ENCODE measurements at places on chromosomes 5 and 9.
A peak's percentile ranks its signal among the peaks of the same experiment; 100 is the strongest.

GRCh38 chr9:100605405-100605804 lies 27.5 kb downstream of the CAVIN4 start:
- no peaks in the 10 kb centered on the region for H3K27me3 ChIP-seq
- H3K4me3 ChIP-seq: no peak overlapping the region
- H3K36me3 ChIP-seq: no peaks in the 10 kb centered on the region
- H3K27ac ChIP-seq: no peak overlapping the region
- DNase-seq: no peak

DNA sequence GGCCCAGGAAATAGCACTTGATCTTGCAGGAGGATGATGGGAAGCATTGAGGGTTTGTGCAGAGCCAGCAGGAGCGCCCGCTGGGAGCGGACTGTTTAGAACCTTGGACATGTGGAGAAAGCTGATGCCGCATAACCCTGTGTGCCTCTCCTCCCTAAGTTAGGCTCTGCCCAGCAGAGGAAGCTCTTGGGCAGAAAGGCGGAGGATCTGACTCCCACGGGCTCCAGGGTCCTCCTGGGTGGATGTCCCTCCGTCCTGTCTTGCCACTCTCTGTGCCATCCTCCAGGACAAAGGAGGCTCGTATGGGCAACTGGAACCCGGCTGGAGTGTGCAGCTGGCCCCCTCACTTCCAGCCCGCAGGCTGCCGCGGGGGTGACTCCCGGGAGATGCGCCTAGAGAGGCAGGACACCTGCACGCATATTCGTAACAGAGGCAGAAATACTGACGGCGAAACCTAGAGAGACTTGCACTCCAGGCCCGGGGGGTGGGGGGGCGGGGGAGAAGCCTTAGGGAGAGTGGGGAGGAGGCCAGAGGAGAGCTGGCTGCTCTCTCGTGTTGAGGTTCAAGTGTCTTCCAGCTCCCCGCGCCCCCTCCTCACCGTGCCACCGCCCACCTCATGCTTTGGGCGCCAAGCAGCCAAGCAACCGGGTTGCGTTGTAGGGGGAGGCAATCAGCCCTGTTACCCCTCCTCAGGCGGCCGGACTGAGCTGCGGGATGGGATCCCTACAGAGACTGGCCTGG lies 5.4 kb upstream of the FOXE1 start:
- DNase-seq: no peak
- no peaks in the 10 kb centered on the region for H3K36me3 ChIP-seq
- H3K27me3 ChIP-seq: peaks cover 93% of the 10 kb centered on the region

GRCh38 chr9:97359147-97359546 lies 51.7 kb downstream of the CCDC180 start:
- peaks cover 6% of the 10 kb centered on the region for H3K4me1 ChIP-seq
- peaks cover 11% of the 10 kb centered on the region for H3K36me3 ChIP-seq
- no peaks in the 10 kb centered on the region for H3K27me3 ChIP-seq
- no peak overlapping the region for H3K27ac ChIP-seq

GRCh38 chr9:33366979-33367480 lies 35.3 kb downstream of the AQP7 start:
- no peaks in the 10 kb centered on the region for H3K4me1 ChIP-seq
- no peak for DNase-seq
- H3K27ac ChIP-seq: peak overlapping the region; percentile 61
- H3K27me3 ChIP-seq: no peaks in the 10 kb centered on the region
- H3K36me3 ChIP-seq: peaks cover 91% of the 10 kb centered on the region

All from activated T-cell treated with anti-CD3 and anti-CD28 coated beads, Interleukin-2, amount 50 U/mL, for 24 hours (primary cell).